ENCODE measurements at places on chromosomes 16 and 17.

DNA sequence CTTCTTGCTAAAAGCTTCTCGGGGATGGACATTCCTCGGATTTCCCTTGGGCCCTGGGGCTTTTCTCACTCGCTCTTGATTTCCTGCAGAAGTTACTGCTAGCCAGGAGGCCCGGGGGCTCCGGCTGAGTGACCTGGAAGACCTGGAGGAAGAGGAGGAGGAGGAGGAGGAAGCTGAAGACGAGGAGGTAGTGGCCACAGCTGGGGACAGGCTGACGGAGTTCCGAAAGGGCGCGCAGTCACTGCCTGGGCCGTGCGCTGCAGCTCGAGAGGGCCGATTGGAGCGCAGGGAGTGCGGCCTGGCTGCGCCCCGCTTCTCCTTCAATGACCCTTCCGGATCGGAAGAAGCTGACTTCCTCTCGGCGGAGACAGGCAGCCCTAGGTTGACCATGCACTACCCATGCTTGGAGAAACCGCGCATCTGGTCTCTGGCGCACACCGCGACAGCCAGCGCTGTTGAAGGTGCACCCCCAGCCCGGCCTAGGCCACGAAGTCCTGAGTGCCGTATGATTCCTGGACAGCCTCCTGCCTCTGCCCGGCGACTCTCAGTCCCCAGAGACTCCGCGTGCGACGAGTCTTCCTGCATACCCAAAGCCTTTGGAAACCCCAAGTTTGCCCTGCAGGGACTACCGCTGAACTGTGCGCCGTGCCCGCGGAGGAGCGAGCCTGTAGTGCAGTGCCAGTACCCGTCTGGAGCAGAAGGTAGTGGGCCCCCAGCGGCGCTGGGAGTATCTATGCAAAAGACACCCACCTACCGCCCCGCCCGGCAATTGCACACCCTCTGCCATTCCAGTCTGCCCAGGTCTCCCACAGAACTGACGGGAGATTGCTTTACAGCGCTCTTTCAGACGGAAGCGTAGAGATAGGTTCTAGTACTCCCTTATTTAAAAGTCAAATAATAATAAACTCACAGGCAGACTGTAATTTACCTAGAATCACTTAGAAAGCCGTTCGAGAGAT is 4.9 kb downstream of the IRX6 start:
- DNase-seq, result no peak

- no peak for DNase-seq
These were observed 9.3 kb upstream of the MRTFB start for GRCh38 chr16:14061732-14062259.

- no peak for DNase-seq
These were observed 267.7 kb upstream of the ZFHX3 start for GRCh38 chr16:73315645-73316044.

- no peak for DNase-seq
These were observed 1152.0 kb upstream of the CDH8 start for GRCh38 chr16:63188086-63188771.

- no peak for DNase-seq
These were observed 148.2 kb downstream of the TMEM132E start for GRCh38 chr17:34727601-34728000.

DNA sequence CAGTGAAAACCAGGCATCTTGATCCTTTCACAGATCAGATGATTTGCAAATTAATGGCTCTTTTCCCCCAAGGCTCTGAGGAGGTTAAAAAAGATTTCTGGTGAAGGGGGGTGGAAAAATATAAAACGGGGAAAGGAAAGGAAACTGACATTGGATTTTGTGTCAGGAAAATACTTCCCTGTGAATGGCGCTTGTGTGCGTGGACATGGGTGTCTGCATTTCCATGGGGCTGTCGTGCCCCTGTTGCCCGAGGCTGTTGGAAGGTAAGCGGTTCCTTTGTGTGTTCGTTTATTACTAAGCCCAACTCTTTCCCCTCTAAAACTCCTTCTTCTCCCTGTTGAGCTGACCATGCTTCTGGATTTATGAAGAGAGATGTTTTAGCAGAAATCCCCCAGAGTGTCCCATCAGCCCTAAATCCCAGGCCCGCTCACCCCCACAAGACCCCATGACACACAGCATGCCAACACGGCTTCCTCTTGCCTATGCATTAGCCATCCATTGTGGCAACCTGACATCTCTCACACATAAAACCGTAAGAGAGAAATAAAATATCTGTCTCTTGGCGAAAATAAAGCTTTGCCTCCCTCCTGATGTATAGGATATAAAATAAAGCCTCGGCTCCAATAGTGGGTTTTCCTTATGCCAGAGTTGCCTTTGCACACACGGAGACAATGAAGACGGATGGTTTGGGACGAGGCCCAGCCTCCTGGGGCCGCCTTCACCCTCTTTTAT is 7.3 kb upstream of the LHX1 start:
- no peak for DNase-seq

- DNase-seq, result no peak
These were observed 1.2 kb downstream of the WNT3 start for GRCh38 chr17:46817151-46817900.

- DNase-seq, result no peak
These were observed 520.9 kb upstream of the CDH5 start for GRCh38 chr16:65845466-65846209.

DNA sequence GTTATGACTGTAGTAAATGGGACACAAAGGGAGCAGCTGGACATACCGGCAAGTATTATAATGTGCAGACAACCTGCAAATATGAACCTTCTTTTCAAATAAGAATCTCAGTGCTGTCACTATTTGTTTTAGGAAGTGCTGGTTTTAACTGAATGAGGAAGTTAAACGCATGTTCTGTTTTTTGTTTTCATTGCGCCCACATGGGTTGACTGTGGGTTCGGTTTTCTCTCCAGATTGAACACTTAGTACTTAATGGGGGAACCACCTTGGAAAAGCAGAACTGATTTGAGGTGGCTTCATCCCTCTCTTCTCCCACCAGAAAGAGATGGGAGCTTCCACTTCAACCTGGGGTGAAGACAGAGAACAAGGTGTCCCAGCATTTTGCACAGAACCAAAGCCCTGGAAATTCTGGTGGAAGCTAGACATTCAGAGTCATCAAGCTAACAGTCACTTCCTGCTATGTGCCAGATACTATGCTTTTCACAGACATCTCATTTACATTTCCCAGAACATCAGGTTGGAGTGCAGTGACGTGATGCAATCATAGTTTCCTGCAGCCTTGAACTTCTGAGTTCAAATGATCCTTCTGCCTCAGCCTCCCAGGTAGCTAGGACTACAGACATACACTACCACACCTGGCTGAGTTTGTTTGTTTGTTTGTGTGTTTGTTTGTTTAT is 149.8 kb downstream of the CDH13 start:
- no peak for DNase-seq

GRCh38 chr17:28394337-28395116 is 11.5 kb downstream of the SLC46A1 start:
- DNase-seq, result no peak

GRCh38 chr16:2857451-2858244 is at the start of gene PRSS22:
TSS of gene PRSS22 (minus strand) at chr16:2858170. CDS start at chr16:2858104, 66 bp downstream.
- DNase-seq, result no peak

DNA sequence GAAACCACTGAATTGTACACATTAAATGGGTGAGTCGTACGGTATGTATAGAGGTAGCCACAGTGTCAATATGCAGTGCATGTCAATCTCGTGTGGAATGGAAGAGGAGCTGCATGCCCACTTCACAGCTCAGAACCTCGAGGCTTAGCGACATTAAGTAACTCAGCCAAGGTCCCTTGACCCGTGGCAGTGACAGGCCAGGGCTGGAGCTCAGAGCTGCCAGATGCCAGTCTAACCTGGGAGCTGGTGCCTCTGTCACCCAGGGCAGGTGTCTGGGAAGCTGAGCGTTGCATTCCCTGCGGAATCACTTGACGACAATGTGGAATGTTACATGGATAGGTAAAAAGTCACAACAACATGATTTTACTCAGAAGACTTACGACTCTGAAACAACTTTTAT is 298.1 kb downstream of the FOXL1 start:
- no peak for DNase-seq

DNA sequence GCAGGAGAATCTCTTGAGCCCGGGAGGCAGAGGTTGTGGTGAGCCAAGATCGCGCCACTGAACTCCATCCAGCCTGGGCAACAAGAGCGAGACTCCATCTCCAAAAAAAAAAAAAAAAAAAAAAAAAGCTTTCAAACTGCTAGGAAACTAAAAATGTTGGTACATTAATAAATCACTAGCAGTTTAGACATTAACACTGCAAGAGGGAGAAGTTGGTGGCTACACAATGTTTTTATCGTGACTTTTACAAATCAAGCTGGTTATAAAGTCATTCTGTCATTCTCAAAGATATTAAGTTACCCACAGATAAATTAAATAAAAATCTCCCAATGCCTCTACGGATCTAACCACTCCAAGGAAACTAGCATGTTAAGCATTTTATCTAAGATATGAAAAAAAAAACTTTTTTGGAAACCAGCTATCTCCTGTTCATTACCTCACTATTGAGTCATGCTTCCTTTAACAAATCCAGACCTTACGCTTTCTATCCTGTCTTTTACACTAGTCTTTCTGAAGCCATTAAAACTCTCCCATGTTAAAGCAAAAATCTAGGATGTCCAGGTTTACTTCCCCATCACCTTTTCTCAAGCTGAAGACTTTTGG is 85.9 kb upstream of the SMURF2 start:
- no peak for DNase-seq

GRCh38 chr17:73711184-73711583 is 66.9 kb upstream of the SDK2 start:
- no peak for DNase-seq

DNA sequence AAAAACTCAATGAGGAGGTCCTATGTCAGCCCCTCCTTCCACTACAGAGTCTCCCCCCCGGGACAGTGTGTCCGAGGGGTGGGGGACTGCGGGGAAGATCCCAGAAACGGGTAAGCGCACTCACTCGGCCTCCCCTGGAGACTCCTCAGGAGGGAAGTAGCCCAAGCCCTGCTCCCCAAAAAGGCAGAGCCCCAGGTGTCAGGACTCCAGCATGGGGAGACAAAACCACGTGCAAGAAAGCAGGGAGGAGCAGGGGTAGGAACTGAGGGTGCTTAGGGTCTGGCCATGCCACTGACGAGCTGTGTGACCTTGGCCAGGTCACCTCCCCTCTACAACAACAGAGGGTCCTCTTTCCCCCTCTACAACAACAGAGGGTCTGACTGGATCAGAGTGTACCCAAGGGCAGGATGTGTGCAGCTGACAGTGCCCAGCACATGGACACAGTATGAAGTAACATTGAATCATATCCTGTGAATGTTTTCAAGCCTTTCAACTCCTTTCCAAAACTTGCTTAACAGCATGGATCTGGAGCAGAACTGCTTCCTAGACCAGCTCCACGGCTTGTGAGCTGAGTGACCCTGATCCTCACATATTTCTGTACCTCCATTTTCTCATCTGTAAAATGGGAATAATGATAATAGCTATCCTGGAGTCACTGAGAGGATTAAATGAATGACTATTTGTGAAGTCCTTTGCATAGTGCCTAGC is 2.1 kb upstream of the NAGS start:
- DNase-seq, result no peak

DNA sequence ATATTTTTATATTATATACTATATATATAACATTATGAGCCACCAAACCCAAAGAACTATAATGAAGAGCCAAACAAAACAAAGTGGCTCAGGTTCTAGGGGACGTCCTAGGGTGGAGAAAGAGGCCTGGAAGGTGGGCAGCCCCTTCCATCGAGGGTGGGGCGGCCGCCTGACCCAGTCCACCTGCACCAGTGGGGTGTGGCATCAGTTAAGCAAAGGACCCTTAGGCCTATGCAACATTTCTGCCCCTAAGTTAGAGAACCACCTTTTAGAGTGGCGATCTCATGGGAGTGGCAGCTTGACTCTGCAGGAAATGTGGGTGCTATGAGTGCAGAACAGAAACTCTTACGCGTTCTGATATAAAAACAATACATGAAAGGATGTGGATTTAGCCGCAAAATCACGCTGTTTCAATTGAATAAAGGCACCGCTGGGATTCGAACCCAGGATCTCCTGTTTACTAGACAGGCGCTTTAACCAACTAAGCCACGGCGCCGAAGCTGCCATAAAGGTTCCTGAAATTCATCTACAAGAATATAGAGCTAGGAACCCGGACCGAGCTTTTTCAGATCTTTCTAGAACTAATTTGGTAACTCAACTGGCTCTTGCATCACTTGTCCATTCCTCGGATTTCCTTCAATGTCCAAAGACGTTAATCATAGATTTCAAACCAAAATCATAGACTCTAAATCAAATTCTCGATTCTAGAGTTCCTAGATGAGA is 15.6 kb upstream of the AURKB start:
- DNase-seq, result no peak

DNA sequence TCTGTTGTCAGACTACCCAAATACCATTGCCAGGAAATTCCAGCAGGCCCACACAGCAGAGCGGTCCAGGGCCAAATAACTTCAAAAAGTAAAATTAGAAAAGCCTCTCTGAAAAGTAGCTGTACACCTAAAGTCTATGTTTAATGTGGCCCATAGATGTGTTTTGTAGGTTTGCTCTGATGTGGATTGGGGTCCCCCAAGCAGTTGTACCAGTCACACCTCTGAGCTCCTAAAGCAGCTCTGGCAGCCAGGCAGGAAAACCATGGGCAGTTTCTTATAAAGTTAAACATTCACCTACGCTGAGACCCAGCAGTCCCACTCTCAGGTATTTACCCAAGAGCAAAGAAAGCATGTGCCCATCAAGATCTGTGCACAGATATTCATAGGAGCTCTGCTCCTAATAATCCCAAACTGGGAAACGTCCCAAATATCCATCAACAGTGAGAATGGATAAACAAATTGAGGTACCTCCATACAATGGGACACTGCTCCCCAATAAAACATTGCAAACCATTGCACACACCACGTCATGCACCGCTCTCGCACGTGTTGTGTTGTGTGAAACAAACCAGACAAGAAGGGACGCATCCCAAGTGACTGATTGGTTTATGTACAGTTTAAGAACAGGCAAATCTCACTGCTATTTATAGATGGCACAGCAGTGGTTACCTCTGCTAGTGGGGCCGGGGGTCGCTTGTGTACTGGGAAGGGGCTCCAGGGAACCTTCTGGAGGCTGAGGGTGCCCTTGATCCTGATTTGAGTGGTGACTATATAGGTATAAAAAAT is 15.8 kb upstream of the PRM1 start:
- DNase-seq, result no peak

DNA sequence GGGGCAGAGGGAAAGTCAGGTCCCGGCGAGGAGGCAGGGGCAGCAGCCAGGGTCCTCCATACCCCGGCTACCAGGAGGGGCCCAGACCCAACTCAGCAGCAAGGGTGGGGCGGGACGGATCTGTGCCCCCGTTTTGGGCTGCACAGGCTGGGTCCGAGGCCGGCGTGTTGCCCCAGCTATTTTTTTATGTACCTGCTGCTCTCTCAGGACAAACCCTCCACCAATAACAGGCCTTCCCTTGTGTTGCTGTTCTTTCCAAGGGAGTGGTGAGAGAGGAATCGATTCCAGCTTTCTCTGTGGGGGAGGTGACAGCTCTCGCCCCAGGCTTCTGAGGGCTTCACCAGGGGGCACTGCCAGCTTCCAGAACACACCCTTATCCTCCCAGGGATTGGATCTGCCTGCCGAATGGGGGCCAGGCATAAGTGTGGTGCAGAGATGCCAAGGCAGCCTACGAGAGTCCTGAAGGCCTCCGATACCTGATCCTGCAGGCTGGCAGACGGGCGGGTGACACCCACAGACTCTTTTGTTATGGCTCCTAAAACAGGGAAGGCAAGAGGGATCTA is 22.3 kb downstream of the RTN4RL1 start:
- DNase-seq, result no peak

Measured in DMS79 (cell line).